ENCODE measurements at places on chromosomes 4 and X.

DNA sequence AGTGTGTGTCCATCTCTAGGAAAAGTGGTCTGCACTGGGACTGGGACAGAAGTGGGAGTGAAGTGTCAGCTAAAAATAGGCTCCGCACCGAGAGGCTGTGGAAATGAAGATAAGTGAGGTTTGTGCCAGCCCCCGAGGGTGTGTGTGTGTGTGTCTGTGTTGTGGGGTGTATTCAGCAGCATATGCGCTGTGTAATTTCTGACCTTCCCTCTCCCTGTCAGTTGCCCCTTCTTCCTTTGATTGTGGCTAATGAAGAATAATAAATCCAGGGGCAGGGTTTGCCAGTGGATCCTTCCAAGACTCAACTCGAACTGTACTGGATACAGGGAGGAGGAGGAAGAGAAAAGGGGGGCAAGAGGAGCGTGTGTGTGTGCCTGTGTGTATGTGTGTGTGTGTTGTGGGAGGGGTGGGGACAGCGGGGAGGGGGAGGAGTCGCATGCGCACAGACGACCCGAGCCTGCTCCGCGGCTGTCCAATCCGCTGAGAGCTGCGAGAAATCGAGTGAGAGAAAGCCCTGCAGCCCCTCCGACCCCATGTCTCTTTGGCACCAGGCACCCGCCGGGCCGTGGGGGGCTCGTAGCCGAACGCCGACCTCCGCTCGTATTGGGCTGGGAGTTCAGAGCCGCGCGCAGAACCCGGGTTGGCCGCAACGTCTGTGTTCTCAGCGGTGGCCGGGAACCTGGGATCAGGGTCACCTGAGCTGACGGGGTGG is 916 bp upstream of the POU4F2 start:
- DNase-seq = no peak

DNA sequence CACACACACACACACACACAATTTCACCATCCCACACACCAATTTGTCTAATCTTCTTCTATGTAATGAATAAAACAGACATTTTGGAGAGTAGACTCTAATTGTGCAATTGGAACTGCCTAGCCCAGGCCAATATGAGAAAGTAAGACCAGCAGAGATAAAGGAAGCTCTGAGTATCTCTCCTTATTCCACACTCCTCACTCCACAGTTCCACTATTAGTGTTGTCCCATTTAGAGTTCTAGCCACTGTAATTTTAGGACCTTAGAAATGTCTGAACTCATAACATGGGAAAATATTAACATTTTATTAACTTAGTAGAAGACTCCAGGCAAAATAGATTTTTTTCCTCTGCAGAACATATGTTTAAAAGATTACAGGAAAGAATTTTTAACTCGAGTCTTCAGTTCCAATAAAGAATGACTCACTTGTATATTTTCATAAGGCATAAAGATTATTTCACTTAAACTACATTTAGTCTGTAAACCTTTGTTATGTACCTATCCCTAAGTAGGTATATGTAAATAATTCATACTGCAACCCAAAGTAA is 297.6 kb upstream of the INTU start:
- DNase-seq = no peak

DNA sequence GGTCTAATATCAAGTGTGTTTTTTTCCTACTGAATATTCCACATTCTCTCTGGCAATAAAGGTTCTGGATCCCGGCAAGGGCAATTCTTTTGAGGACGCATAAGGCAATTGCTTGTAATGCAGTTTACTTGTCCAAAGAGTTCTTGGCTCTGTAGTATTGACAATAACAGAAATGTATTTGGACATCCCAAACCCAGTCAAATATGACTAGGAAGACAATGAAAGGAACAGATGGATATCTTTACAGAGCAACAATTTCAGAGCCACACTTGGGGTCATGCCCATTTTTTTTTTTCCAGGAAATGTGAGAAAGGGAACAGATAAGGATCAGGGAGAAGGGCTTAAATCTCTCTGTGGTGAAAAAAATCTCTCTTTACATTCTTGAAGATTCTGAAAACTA is 12.2 kb downstream of the GK2 start:
- DNase-seq = peak; percentile 88

- no peak for DNase-seq
Measured at GRCh38 chr4:186619088-186619487, 63.7 kb upstream of the MTNR1A start.

DNA sequence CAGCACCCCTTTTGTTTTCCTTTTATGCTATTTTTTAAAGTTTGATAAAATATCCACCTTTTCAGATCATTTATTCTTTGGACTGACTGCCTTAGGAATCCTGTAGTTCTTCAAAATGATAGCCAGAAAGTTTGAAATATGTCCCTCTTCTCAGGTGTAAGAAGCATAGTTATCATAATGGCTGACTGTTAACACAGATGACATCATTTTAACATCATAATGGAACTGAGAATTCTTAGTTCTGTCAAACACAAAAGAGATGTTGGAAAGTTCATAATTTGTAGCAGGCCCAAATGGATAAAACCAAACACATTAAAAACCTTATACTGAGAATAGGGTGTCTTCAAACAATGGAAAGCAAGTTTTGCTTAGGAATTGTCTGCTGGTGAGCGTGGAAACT is 1254.4 kb downstream of the ADGRL3 start:
- no peak for DNase-seq

GRCh38 chr4:69196209-69196965 is 18.2 kb downstream of the UGT2B11 start:
- no peak for DNase-seq

- no peak for DNase-seq
Measured at GRCh38 chr4:78288327-78288726, 231.2 kb downstream of the FRAS1 start.

Measured in NCI-H2171 treated with DMSO at 0.1 percent for 48 hours (cell line).